ENCODE measurements at places on chromosomes 6 and 20. TPM values are rescaled to one million over a fixed set of nuclear protein-coding genes. Genes with fewer than 3 reads are reported as not detected.

DNA sequence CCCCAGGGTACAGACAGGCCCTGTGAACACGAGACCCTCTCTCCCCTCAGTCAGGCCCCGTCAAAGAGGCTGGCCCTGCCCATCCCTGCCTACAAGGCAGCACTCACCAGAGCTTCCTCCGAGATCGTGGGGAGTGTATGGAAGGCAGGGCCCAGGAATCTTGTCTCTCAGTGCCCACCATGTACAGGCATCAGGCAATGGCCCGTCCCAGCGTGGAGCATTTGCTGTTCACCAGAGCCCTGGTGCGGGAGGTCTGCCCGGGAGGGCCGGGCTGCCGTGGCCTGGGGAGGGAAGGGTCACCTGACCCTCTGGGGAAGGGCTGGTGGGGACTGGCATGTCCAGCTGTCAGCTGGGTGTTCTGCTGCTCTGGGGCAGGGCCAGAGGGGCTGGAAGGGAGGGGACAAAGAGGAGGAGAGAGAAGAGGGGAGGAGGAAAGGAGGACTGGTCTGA, at the start of gene IP6K3:
Gene IP6K3, minus strand, starts transcription at position 255 of the 450 bp plus-strand sequence. CDS start 11,429 bp downstream, outside the sequence.
- no peak for DNase-seq

- DNase-seq: peak; percentile 73
Observed at GRCh38 chr6:1832844-1833787, 223.4 kb downstream of the FOXC1 start.

- no peak for DNase-seq
Observed at GRCh38 chr6:280775-281468, 11.4 kb upstream of the DUSP22 start.

DNA sequence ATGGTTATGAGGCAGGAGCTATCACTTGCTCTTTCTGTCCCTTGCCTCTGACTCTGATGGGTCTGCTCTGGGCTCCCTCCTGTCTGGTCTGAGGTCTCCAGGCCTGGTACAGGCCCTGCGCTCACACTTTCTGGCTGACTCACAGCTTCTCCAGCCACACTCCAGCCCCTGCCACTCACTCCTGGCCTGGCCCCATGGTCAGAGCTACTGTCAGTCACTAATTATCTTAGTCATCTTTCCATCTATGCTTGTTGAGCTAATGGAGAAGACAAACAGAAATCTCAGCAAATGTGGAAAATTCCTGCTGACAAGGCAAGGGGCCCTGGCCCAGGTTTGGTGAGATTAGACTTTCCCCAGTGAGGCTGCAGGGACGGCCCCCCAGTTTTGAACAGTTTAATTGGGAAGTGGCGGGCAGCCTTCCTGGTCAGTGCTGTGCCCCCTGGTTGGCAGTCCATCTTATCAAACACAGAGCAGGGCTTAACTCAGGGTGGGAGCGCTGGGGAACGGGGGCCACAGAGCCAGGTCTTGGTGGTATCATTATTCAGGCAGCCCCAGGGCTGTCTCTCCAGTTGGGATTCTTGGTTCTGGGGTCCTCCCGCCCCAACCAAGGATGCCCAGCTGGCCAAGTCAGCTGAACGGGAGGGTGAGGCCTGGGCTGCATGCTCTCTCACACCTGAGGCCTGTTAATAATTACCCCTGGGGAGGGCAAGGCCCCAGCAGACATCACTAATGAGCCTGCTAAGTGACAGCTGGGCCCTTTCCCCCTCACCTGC, 63.4 kb downstream of the VEGFA start:
- DNase-seq: peak; percentile 53

DNA sequence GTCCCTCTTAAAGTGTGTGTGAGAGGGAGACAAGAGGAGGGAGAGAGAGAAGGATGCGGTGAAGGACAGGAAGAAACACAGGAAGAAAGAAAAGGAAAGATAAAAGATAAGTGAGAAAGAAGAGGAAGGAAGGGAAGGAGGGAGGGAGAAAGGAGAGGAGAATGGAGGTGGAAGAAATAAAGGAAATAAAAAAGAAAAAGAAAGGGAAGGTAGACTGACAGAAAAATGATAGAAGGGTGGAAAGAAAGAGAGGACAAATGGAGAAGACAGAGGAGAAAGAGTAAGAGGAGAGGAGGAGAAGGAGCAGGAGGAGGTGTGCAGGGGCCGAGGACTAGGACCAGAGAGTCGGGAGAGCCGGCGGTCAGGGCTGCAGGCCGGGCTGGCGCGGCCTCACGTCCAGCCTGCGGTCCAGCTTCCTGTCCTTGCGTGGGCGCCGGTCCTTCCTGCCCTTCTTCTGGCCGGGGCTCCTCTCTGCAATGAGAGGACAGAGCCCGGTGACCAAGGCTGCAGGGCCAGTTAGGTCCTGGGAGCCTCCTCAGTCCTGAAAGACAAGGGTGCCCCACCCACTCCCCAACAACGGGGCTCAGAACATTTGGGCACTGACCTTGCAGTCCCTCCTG, 42.0 kb downstream of the RSPO4 start:
- no peak for DNase-seq

Gene TINAG
- polyA plus RNA-seq: 30.0 TPM

DNA sequence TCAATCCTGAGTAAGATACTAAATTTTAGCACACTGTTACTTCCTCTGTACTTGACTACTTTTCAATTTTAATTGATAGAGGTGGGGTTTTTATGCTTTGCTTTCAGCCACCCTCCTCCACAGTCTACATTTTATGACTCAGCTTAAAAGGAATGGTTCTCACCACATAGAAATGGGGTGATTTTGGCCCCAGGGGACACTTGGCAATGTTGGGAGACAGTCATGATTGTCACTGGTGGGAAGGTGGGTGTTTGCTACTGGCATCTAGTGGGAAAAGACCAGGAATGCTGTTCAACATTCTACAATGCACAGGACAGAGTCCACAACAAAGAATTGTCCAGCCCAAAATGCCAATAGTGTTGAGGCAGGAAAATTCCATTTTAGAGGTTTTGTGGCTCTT, 71.3 kb downstream of the PCSK2 start:
- no peak for DNase-seq

Gene PPDPF
- polyA plus RNA-seq: 341 TPM

Gene LCA5
- polyA plus RNA-seq: 11.0 TPM

Gene PLN
- polyA plus RNA-seq: 2.8 TPM

GRCh38 chr20:38790200-38791053, 15.1 kb upstream of the PPP1R16B start:
- DNase-seq: no peak

DNA sequence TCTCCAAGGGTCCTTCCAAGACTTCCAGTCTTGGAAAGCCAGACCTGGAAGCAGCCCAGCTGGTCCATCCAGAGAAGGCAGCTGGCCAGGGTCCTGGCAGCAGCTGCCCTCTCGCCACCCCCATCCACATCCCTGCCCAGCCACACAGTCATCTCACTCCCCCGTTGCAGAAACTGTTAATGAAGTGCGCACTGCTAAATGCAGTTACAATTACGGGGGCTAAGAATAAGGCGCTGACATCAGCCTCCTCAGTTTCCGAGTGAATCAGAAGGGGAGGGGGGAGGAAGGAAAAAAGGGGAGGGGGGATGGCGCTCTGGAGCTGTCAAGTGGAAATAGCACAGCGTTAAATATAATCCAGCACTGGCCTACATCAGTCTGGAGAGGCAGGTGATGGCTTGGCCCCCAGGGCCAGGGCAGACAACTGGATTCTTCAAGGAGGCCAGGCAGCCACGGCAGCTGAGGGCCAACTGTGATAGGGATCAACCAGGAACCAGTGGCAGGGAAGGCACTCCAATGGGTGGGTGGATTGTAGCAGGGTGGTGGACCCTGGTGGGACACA, 6.9 kb downstream of the RIMS4 start:
- no peak for DNase-seq

All from renal cortex interstitium (tissue), 15 donors.